ENCODE measurements at places on chromosomes 5 and 9.
A peak's percentile ranks its signal among the peaks of the same experiment; 100 is the strongest.

DNA sequence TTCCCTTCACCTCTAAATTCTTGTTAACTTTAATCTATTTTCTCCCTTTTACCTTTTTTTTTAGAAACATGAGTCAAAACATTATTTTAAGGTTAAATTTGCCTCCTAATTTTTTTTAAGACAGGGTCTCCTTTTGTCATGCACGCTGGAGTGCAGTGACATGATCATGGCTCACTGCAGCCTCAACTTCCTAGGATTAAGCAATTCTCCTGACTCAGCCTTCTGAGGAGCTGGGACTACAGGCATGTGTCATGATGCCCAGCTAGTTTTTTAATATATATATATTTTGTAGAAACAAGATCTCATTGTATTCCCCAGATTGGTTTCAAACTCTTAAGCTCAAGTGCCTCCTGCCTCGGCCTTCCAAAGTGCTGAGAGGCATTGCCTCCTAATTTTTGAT lies 424.7 kb upstream of the FAM174A start:
- no peak for DNase-seq

DNA sequence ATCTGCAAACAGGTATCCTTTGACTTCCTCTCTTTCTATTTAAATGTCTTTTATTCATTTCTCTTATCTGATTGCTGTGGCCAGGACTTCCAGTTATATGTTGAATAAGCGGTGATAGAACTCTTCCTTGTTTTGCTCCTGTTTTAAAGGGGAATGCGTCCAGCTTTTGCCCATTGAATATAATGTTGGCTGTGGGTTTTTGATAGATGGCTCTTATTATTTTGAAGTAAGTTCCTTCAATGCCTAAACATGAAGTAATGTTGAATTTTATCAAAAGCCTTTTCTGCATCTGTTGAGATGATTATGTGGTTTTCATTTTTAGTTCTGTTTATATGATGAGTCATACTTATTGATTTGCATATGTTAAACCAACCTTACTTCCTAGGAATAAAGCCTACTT lies 300.5 kb upstream of the CTNND2 start:
- DNase-seq: no peak

DNA sequence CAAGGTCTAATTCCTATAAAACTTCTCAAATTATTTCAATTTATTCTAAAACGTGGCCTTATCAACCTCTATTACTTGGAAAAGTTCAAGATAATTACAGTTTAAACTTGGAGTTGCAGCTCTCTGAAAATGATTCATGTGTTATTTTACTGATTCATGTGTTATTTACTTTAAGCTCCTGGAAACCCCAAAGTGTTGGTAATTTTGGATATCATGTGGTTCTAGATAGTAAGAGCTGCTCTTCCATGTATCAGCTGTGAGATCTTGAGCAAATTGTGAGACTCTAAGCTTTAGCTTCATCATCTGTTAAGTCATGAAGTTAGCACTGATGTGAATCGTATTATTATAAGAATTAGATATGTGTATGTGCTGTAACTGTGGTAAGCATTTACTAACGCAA lies 749.2 kb downstream of the TLE4 start:
- DNase-seq: no peak

DNA sequence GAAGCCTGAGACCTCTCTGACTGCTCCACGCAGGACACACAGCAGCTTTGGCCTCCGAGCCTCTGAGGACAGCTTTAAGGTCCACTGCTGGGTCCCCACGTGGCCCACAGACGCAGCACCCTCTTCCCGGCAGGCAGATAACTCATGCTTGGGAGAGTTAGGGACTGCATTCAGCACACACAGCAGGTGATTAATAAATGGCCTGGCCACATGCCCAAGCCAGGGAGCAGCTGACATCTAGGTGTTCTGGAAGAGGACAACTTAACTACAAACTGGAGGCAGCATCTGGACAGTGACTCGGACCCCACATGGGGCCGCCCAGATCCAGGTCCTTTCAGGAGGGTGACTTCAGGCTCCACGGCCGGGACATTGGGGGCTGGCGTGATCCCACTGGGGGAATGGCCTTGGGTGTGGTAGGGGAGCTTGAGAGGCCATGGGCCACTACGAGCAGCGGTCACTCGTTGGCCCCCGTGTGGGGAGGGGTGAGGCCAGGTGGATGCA lies 11.3 kb downstream of the NINJ1 start:
- DNase-seq: no peak

DNA sequence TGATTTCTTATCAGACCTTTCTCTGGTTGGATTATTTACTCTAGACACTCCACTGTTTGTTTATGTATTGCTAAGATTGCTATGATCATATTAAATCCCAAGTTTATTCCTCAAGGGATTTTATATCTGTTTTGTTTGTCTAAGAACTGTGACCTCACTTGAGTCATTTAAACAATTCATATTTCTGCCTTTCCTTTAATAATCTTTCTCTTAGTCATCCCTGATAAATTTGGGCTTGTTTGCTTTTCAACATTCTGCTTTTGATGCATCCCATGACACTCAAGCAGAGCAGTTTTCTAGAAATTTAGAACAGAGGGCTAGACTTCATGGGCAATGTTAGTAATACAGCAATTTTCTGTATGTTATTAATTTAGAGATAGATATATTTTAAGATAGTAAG lies 231.6 kb upstream of the TNC start:
- DNase-seq: no peak

GRCh38 chr5:67215519-67216471 lies 19.2 kb upstream of the CD180 start:
- peak; percentile 84 for DNase-seq

DNA sequence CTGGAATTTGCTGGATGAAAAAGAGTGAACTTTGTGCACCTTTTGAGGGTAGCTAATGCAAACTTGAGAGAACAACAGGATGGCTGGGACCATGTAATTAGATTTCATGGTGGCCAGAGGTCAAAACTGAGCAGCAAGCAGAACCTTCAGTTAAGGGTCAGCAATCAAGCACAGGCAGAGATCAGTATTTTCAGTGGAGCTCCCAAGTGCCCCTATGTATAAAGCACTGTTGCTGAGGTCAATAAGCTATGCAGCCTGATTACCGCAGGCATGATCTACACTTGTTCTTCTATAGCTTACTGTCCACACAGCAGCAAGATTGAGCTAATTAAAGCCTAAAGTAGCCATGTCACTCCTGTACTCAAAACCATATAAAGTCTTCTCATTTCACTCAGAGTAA lies 62.1 kb upstream of the TMC1 start:
- no peak for DNase-seq

DNA sequence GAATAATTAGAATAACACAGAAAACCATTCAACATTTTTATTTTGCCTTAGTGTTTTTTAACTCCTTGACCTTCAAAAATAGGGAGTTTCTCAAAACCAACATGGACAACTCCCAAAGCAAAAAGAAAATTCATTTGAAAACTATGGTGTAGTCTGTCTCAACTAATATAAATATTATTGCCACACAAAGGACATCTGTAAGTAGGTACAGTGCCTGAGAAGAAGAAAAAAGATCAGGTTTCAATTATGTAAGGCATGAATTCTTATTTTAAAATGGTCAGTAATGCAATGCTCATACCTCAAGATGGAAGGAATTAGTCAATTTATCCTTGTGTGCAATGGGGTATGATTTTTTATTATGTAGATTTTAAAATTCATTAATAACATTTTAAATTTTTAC lies 109.6 kb upstream of the CNTLN start:
- DNase-seq: no peak

- DNase-seq: no peak
Measured at GRCh38 chr5:100131161-100131560, 404.0 kb upstream of the FAM174A start.

DNA sequence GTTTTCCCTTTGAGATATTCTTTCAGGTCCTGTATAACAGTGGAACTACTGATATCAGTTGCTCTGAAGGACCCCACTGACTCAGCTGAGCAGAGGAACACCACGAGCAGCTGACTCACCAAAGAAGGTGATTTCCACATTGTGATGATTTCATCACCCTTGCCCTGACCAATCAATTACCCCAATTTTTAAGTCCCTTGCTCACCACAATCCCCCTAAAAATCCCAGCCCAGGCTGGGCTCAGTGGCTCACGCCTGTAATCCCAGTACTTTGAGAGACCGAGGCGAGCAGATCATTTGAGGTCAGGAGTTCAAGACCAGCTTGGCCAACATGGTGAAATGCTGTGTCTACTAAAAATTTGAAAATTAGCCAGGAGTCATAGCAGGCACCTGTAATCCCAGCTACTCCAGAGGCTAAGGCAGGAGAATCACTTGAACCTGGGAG lies 125.3 kb upstream of the ABCA1 start:
- DNase-seq: peak; percentile 7

- DNase-seq: no peak
Measured at GRCh38 chr5:102857076-102857818, 102.1 kb downstream of the PAM start.

DNA sequence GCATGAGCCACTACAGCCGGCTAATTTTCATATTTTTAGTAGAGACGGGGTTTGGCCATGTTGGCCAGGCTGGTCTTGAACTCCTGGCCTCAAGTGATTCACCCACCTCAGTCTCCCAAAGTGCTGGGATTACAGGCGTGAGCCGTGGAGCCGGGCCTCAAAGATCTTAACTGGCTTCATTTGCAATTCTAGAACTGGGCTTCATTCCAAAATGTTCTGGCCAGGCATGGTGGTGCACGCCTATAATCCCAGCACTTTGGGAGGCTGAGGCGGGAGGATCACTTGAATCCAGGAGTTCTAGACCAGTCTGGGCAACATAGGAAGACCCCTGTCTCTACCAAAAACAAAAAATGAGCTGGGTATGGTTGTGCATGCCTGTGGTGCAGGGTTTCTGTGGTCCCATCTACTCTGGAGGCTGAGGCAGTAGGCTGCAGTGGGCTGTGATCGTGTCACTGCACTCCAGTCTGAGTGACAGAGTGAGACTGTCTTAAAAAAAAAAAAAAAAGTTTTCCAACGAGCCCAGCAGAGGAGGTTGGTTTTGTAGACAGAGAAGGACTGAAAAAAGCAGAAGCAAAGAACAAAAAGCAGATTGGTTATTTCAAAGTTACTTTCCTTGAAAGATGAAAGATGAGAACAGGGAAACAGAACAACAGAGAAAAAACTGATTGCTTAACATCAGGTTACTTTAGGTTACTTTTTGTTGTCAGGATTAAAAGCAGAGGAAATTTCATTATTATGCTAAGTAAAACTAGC lies 78.2 kb downstream of the ANKRD55 start:
- DNase-seq: peak; percentile 58

- DNase-seq: no peak
Measured at GRCh38 chr5:65382582-65382981, 99.1 kb downstream of the ADAMTS6 start.

DNA sequence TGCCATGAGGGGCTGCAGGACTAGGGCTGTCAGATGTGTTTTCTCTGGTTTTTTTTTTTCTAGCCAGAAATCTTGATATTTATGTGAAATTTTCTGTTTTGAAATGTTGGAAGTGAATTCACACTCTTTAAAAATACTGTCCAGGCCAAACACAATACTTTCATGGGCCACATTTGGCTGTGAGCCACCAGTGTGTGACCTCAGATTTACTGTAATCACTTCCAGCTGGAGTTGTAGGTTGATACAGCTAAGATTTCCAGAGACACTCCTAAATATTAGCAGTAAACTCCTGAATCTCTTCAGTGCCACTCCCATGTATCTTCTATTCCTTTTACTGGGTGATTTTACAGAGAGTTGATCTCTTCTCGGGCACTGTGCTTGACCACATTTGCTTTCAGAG lies 92.2 kb upstream of the CKMT2 start:
- no peak for DNase-seq

GRCh38 chr9:95316794-95317118 lies 753 bp downstream of the FANCC start:
- no peak for DNase-seq

- no peak for DNase-seq
Measured at GRCh38 chr5:110873773-110874437, 135.1 kb downstream of the SLC25A46 start.

GRCh38 chr5:12017007-12017406 lies 112.8 kb upstream of the CTNND2 start:
- no peak for DNase-seq

DNA sequence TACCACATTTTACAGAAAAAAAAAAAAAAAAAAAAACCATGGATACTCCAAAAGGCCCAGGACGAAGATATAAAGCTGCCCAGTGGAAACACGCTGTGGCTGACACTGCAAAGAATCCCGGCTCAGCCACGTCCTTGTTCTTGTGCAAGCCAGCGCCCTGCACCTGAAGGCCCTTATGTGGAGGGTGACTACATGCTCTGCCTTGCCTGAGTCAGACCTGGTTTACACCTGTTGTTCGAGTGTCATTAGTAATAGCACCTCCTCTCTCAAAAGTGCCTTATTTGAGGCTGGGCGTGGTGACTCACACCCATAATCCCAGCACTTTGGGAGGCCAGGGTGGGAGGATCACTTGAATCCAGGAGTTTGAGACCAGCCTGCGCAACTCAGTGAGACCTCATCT lies 54.3 kb upstream of the ZSWIM6 start:
- no peak for DNase-seq

DNA sequence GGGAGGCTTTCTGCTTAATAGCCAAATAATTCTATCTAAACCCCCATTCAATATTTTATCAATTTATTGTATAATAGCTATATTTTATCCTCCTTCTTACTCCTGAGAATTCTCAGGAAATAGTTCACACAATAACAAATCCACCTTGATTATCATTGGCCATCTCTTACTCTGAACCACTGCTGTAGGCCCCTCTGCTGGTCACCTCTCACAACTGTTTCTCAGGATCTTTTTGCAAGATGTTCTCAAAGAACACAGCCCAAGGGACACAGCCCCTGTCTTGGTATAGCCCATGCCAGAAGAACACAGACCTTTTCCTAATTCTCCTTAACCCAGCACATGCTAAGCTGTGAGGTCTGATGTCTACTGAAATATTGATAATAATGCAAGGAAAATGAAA lies 74.9 kb upstream of the HTR4 start:
- DNase-seq: no peak

DNA sequence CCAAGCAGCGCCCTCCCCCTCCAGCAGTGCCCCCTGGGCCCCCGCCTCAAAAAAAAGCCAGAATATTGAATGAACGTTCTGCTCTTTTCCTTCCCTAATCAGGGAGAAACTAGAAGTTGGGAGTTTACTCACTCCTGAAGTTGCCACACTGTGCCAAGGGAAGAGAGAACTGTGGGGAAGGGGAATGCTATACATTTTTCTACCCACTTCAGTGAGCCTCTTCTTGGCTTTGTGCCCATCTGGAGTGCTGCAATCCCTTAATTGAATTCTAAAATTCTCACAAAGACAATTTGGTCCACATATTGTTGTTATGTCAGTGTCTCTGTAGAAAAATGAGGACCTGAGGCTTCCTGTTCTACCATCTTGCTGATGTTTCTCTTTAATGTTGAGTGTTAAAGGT lies 443.7 kb downstream of the DIRAS2 start:
- DNase-seq: no peak

GRCh38 chr5:135454946-135455345 lies 2.8 kb upstream of the TIFAB start:
- no peak for DNase-seq

GRCh38 chr9:110065532-110065931 lies 142.4 kb downstream of the C9orf152 start:
- DNase-seq: no peak

- no peak for DNase-seq
Measured at GRCh38 chr9:14985419-14985818, 75.2 kb upstream of the FREM1 start.
